Vagina (tissue), 2 donors: ENCODE measurements at places on chromosomes 2 and 18.

- no peak for DNase-seq
These were observed 233.8 kb downstream of the ANKRD36B start for GRCh38 chr2:97355887-97356286.

DNA sequence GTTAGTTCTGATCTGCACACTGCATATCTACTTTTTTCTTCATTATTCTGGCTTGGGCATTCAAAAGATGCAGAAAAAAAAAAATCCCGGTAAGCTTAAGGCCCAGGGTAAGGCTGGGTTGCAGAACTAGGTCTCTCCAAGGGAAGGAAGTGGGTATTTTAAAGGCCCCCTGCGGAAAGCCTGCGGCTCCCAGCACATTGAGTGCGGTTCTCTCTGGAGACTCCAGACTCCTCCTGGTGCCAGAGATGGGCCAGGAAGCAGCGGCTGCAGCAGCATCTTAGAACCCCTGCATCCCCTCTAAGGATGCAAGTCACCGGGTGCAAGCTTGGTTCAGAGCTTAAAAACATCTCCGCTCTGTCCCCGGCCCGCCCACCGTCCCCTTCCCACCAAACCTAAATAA lies 49.5 kb downstream of the TGIF1 start:
- DNase-seq: no peak

GRCh38 chr18:79506191-79507075 lies 110.7 kb downstream of the NFATC1 start:
- no peak for DNase-seq

GRCh38 chr18:23341383-23341782 lies 111.7 kb upstream of the RIOK3 start:
- DNase-seq: no peak

- no peak for DNase-seq
These were observed 276.7 kb downstream of the ZNF385B start for GRCh38 chr2:179584760-179585159.

DNA sequence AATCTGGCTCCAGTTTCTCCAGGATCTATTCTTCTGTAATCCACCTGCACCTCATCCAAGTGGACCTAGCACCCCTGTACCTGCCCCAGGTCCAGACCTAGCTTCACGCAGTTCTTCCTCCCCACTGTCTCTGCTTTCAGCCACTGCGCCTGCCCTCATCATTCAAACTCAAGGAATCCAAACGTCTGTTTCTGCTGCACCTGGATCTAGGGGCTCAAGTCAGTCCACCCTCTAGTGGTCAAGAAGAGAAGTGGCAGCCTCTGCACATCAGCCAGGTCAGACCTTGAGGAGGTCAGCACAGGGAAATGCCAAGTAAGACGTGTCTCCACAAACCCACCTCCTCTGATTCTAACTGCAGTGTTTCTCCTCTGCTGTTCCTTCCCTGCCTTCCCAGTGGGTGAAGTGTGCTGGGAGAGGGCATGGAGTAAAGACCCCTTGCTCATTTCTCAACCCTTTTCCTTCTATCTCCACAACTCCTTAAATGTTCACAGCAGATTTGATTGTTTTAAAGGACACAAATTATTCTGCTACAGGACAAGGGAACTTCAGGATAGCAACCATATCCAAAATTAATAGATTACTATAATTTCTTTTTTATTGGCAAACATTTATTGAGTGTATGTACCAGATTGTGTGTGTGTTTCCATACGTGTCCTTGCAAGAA lies 8.6 kb upstream of the RNF152 start:
- DNase-seq: peak; percentile 88

DNA sequence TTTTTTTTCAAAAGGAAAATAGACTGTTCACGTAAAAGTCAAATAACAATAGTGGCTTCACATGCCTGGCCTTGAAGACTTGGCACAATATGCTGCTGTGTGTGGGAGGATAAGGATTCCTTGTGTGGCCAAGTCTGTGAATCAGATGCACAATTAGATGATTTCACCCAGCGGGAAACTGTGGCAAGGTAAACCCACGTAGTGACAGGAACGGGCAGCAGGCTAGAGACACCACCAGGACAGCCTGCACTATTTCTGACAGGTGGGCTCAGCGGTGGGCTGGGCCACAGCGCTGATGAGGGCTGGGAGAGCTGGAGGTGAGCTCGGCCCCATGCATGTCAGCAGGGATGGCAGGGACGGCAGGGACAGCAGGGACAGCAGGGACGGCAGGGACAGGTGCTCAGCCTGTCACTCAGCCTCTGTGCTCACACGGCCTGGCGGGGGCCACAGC lies 21.6 kb downstream of the SNORC start:
- no peak for DNase-seq
